ENCODE measurements at places on chromosomes 2 and 18.
A peak's percentile ranks its signal among the peaks of the same experiment; 100 is the strongest.

DNA sequence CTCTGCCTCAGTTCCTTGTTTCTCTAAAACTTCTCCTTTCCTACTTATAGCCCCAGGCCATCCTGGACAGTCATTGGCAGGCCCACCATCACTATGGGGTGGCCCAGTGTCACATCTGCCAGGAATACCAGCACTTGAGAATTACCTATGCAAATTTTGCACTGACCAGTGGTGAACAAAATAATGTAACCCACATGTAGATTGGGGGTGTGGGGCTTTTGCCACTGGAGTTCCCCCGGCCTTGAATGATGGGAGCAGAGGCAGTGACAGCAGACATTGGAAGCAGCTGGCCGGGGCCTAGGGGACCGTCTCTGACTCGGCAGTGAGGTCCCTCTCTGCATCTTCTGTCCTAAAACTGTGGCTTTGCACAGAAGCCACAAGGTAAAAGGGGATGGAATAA lies 24.9 kb upstream of the DNMT3A start:
- DNase-seq: no peak

DNA sequence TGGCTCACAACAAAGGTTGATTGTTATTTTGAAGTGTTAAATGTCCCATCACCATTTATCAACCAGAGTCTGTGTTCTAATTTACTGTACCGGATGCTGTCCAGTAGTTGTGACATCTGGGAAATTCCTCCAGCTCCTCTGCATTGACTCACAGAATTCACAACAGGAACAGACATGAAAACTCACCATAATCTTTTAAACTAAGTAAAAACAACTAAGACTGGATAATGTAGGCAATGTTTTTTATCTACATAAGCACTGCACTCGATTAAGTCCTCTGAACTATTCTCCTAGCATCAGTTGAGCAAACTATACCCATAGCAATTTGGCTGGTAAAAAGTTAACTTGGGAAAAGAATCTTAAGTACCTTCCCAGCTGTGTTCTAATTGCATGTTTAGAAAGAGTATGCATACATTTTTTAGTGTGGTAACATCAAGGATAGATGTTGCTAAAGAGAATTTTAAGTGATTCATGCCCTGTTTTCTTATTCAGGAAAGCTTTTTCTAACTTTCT lies 42.9 kb upstream of the MYO1B start:
- DNase-seq: no peak

GRCh38 chr2:236380051-236380612 lies 115.9 kb upstream of the ASB18 start:
- no peak for DNase-seq

DNA sequence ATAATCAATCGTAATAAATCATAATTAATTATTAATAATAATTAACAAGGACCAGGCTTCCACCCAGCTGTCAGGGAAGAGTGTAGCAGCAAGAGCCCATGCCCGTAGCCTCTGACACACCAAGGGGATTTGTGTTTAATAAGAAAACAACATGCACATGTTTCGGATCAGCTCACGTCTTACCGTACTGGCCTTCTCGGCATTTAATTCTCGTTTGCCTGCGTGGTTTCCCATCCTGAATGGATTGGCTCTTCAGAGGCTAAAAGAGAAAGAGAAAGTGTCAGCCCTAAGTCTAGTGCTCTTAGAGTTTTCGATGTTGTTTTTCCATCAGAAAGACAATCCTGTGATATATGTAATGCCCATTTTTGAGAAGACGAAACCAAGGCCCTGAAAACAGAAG lies 27.6 kb downstream of the MBP start:
- DNase-seq: peak; percentile 24

GRCh38 chr2:85753525-85754312 lies at the start of gene ATOH8:
Gene ATOH8, plus strand, starts transcription at chr2:85753991. Its CDS starts 199 bp downstream, at chr2:85754190.
- DNase-seq: no peak

DNA sequence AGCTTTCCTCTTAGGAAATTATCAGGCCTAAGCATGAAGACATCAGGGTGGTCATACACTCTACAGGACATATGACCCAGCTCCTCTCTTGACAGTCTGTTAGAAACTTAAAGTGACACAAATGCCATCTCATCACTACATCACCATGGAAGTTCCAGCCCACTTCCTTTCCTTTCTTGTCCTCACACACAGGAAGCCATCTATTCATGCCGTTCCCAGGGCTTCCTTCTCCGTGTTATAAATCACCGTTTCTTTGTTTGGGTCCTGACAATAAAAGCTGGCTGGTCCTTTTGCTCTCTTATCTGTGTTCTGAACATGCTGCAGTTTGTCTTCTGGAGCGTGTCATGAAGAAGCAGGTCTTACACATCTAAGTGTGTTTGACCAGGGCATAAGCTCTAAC lies 692.1 kb upstream of the CELF4 start:
- DNase-seq: no peak

DNA sequence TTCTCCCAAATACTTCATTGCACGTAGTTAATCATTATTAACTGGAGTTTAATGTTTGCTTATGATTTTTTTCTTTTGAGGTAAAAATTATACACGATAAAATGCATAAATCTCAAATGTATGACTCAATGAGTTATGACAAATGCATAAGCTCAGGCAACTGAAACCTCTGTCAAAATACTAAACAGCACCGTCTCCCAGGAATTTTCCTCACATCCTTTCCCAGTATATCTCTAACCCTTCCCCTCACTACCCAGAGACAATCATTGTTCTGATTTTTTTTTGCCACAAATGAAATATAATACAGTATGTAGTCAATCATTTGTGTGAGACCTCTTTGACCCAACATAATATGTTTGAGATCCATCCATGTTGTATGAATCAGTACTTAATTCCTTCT lies 606.5 kb downstream of the CPS1 start:
- no peak for DNase-seq

GRCh38 chr2:232886176-232886575 lies 16.1 kb downstream of the SNORC start:
- DNase-seq: no peak

DNA sequence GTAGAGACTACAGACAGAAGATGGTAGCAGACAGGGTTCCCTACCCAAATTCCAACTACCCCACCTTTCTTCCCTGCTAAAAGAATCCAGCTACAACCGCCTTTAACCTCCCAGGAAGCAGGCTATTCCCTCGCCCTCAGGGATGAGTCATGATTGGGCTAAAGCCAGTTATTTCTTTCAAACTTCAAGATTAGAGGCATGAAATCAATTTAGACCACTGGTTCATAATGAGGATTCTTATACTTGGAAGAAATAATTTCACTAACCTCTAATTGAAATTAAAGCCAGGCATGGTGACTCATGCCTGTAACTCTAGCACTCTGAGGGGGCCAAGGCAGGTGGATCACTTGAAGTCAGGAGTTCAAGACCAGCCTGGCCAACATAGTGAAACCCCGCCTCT lies 20.0 kb downstream of the TRIP12 start:
- no peak for DNase-seq

DNA sequence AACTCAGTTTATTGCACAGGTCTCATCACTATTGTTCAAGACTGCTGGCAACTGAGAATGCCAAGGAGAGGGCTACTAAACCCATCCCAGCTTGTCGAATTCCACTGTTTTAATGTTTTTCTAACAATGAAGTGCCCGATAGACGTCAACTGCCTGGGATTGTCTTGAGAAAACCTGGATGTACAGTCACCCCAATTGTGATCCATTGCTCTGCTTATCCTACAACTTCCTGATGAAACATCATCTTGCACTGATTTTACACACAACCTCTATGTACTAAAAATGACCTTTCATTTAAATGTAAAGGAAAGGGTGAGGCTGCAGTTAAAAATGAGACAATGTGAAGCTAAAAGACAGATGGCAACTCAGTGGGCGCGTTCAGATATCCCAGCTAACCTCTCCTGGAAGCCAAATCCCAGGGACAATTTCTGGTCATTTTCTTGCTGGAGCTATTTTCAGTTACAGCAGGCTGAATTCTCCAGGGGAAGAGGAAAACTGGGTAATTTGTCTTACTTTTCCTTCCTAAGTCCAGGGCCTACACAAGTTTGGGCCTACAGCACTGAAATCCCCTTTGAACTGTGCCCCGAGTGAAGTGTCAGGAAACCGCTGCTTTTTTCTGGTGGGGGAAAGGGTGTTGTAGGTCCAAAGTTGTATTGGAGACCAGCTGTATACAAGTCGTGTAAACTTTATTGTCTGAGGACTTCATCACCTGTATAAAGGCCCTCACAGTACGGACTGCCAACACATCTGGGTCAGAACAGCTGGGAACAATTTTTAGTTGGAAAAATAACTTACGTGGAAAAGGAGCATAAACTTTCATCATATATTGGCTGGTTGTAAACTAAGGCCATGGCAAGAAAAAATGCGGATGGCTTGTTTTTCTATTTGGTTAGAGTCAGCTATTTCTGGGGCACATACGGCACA lies 68.9 kb upstream of the LTBP1 start:
- no peak for DNase-seq

Measured in activated CD4-positive, alpha-beta T cell treated with anti-CD3 and anti-CD28 coated beads for 4 hours (primary cell).